ENCODE measurements at places on chromosomes 5 and 9.

DNA sequence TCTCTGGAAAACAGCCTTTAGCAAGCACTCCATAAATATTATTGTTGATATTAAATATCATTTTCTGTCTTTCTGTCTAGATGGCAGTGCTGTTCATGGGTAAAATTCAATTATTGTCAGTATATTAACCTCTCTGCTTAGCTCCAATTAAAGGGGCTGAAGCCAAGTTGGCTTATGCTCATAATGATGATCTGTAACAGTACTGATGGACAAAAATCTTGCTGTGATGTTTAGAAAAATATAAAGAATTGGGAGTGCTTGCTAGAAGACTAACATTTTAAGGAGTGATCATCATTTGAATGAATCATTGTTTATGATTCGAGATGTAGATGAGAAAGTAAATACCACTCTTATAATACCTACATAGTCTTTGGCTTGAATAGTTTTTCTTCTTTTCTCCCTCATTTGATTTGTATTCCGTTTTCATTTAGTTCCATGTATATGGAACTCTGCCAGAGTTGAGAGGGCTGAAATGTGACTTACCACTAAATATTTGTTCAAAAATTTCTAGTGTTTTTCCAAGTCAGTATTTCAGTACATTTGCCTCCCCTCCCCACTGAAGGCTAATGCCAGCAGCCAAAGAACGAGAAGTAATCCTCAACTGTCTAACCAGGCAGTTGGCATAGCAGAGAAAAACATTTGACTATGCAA lies 538.3 kb downstream of the CSNK1G3 start:
- no peak for DNase-seq

GRCh38 chr5:109225716-109226625 lies 183.8 kb downstream of the PJA2 start:
- DNase-seq: no peak

DNA sequence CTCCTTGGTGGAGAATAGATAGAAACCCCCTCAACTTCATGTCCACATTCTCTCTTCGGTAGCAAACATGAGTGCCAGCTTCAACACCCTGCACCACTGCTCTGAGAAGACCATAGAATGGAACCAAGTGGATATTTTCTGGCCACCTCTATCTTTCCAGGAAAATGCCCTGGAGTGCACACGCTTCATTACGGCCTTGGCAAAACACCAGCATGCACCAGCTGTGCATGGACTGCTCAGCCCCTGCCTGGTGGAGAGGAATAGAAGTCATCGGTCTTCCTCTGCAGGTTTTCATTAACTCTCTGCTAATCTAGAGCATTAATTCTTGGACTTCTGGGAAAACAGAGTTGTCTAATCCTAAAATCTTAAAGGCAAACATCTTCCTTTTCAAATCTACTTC lies 211.6 kb upstream of the TMEM161B start:
- DNase-seq: no peak

- no peak for DNase-seq
These were observed 28.4 kb upstream of the SHC3 start for GRCh38 chr9:89207026-89207425.

- no peak for DNase-seq
These were observed 365.2 kb downstream of the SPATA31D1 start for GRCh38 chr9:82353631-82354278.

- no peak for DNase-seq
These were observed 18.9 kb upstream of the MLANA start for GRCh38 chr9:5871785-5872184.

- DNase-seq: no peak
These were observed 30.6 kb downstream of the CRHBP start for GRCh38 chr5:76983468-76983867.

DNA sequence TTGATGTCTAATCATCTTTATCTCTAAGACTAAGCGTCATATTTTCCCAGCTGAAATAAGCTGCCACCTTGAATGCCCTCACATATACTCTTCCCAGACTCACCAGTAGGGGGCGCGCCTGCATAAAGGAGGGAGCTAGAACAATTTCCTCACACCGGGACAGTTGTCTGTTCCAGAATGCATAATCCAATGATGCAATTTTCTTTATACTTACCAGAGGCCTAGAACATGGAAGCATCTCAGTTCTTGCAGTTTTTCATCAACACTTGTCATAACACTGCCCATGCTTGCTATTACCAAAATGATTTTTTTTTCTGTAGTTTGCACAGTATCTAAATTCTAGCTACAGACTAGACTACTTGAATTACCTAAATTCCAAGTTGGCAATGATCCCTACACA lies 203.9 kb downstream of the FRMD3 start:
- peak; percentile 68 for DNase-seq

DNA sequence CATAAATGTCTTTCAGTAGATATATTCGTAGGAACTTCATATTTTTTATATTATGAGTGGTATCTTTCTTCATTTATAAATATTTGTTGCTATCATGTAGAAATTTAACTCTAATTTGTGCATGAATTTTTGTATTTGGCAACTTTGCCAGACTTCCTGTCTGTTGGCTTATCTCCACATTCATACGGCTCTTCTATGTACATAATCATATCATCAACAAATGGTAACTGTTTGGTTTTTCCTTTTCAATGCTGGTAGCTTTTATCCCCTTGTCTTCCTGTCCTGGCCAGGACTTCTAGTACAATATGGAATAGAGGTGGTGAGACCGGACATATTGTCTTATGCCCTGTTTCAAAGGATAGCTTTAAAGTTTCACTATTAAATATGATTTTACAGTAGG lies 132.3 kb upstream of the COL5A1 start:
- DNase-seq: no peak

GRCh38 chr5:144122081-144122480 lies 48.4 kb downstream of the YIPF5 start:
- no peak for DNase-seq

- DNase-seq: no peak
These were observed 69.0 kb downstream of the ADAMTSL1 start for GRCh38 chr9:18542837-18543405.

DNA sequence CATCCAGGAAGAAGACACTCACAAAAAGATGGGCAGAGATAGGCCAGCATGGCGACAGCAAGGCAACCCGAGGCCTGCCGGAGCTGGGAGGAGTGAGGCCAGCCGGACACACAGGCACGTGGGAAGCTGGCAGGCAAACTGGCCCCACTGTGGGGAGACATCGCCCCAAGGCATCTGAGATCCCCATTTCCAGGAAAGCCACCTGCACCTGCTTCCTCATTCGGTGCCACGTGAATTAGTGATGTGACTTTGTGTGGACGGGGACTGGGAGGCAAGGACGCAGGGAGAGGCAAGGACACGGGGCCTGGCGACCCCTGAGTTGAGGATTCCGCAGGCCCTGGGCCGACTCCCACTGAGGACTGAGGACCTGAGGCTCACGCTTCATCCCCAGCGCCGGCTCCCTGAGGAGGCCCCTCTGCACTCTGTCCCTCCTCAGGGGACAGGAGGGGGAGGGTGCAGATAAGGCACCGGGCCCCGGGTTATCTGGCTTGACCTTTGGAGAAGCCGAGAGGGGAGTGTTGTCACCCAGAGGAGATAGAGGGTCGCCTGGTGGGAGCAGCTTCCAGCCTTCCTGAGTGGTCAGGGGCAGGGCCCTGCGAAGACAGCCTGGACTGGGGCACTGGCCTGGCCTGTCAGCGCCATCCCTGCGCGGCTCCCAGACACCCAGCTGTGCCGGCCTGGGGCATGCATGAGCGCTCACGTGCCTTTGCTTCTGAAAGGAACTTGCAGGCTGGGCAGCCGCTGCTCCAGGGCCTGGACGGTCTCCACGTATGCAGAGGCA lies 39.7 kb downstream of the NDUFS6 start:
- DNase-seq: no peak

DNA sequence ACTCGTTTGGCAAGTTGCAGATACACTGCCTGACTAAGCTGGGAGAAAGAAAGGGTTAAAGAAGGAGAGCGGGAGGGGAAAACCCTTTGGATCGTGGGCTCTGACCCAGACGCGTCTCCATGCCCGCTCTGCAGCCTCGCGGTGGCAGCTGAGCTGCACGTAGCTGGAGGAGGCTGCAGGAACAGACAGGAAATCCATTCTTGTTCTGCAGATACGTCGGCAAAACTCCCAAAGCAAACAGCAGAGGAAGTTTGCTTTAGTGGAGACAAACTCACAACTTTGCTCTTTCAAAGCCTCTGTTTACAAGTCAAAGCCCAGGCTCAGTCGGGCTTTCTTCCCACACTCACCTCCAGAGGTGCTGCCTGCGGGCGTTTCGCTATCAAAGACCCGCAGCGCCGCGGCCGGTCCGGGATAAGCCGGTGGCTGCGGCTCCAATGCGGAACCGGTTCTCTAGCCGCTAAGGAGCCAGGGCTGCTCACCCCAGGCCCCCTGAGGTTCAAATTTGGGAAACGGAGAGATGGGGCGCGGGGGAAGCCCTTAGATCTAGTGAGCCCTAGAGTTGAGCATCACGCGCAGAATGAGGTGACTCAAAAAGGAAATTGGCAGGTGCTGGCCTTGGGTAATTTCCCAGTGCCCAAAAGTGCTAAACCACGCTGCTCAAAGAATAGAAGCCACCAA lies 60.7 kb downstream of the MAT2B start:
- peak; percentile 14 for DNase-seq

- no peak for DNase-seq
These were observed 12.6 kb downstream of the PDE6A start for GRCh38 chr5:149931992-149932436.

- no peak for DNase-seq
These were observed 951.9 kb upstream of the DMAC1 start for GRCh38 chr9:8751406-8751930.

DNA sequence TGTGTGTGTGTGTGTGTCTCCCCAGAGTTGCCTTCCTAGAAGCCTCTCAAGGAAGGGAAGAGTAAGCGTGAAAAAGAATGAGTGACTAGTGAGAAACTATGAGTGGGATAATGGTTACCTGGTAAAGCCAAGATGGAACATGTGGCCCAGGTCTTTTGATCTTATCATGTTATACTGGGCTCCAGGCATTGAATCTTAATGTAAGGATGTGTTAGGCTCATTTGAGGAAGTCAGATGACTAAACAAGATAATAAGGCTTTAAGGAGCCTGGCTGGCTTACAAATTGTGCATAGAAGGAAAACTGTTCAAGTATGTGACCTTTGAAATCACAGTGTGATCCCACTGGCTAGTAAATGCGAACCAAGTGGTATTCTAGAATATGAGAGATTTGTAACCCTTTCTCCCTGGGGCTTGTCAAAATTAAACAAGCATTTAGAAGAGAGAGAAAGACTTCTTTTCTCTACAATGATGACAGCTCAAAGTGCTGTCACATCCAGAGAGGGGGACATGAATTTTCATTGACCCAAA lies 29.9 kb upstream of the HMHB1 start:
- no peak for DNase-seq

GRCh38 chr9:87529671-87530070 lies 32.0 kb downstream of the DAPK1 start:
- DNase-seq: no peak

- DNase-seq: no peak
These were observed 2.7 kb downstream of the BNC2 start for GRCh38 chr9:16867576-16868311.

DNA sequence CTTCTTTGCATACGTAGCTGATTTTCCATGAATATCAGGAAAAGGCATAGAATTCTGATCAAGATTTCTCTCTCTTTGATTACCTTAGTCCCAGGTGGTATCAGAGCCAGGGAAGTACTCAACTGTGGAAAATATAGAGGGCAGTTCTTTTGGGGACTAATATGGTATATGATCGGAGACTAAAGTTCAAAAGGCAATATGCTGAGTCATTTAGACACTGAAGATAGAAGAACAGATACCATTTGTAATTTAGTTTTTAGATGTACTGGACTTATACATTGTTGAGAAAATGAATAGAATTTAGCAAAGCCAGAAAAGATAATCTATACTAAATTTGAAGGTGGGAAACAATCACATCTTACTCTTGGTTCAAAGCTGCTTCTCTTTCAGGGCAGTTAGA lies 5.1 kb downstream of the PCDHB3 start:
- DNase-seq: no peak

DNA sequence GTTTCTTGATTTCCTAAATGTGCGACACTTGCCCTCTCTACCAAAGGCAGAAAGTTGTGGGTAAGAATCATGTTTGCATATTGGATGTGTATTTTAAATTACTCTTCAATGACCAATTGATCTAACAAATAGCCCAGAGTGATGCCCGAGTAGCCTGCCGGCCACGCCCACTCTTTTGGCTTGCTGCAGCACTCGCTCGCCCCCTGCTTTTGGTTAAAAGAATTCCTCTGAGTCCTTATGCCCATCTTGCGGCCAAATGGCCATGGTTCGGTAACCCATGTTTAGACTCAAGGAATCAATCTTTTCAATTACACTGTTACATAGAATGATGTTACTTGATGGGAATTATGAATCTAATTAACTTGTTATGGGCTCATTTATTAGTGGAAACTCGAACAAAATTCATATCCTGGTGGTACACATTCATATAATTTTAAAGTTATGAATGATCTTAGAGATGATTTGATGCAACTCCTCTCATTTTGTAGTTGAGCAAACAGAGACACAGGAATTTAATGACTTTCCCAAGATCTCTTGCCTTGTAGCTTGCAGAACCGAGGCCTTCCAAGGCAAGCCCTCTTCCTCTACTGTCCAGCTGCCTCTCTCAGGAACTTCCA lies 36.5 kb downstream of the PPIC start:
- no peak for DNase-seq

DNA sequence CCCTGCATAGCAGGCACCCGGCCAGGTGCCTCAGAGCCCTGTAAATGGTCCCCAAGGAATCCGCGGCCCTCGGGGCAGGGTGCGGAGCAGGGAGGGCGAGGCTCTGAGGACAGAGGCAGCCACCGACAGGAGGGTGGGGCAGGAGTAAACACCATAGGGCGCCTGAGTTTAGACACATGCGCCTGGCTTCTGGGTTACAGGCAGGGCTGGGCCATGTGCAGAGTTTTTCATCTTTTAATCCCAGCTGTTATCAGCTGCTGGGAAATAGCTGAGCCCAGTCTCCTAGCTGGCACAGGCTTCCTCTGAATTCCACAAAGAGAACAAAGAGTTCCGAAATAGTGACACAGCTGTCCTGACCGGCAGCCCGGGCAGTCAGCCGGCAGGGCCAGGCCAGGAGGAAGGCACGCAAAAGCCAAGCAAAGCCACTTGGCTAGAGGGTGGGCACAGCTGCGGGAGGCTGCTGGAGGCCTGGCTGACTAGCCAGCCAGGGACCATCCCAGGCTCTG lies 98.9 kb upstream of the PHYKPL start:
- DNase-seq: no peak

DNA sequence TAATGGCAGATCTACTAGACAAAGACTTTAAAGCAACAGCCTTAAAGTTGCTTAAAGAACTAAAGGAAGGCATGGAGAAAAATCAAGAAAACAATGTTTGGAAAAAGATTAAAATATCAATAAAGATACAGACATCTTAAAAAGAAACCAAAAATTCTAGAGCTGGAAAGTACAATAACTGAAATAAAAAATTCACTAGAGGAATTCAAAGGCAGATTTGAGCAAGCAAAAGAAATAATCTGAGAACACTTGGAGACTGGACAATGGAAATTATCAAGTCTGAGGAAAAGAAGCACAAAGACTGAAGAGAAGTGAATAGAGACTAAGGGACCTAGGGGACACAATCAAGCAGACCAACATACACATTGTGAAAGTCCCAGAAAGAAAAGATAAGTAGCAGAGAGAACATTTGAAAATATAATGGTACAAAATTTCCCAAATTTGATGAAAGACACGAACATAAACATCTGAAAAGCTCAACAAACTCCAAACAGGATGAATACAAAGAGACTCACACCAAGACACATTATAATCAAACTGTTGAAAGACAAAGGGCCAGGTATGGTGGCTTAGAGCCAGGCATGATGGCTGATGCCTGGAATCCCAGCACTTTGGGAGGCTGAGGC lies 26.3 kb downstream of the SIL1 start:
- no peak for DNase-seq

- DNase-seq: no peak
These were observed 79.0 kb downstream of the PRLR start for GRCh38 chr5:35151146-35151920.
